A549 treated with AZD2906 at 1 μM for 4 hours (cell line): ENCODE measurements at places on chromosomes 2 and 18. TPM values are rescaled to one million over a fixed set of nuclear protein-coding genes. Genes with fewer than 3 reads are reported as not detected.

Gene SDC1
- 167 to 203 TPM (median 188 TPM) in 5 replicates for total RNA-seq

Gene NTSR2
- total RNA-seq: 0.05 to 0.08 TPM in 2 of 5 replicates, not detected in the others

Gene REG3G
- total RNA-seq: not detected in 5 replicates

Gene CWC22
- 9.5 to 17.0 TPM (median 11.0 TPM) in 5 replicates for total RNA-seq

Gene KCNG2
- 0.06 TPM in 2 of 5 replicates, not detected in the others for total RNA-seq
